Activated CD4-positive, alpha-beta T cell treated with anti-CD3 and anti-CD28 coated beads, Interleukin-2, amount 10 ng/mL, durations not matched to agents 24 days and 14 days (primary cell): ENCODE measurements at places on chromosomes 16 and 17. TPM values are rescaled to one million over a fixed set of nuclear protein-coding genes. Genes with fewer than 3 reads are reported as not detected.

HSBP1 gene
- total RNA-seq = 119 and 128 TPM in 2 replicates

FBXW10B gene
- total RNA-seq = 0.35 and 0.36 TPM in 2 replicates

PRKCB gene
- 79.9 and 84.2 TPM in 2 replicates for total RNA-seq

STX1B gene
- 0.75 and 0.78 TPM in 2 replicates for total RNA-seq

SMARCD2 gene
- 120 and 121 TPM in 2 replicates for total RNA-seq

CBX2 gene
- total RNA-seq = 7.5 and 8.2 TPM in 2 replicates

COQ9 gene
- total RNA-seq = 55.2 and 56.7 TPM in 2 replicates

GAS2L2 gene
- total RNA-seq = not detected in 2 replicates

IL21R gene
- 94.9 and 100 TPM in 2 replicates for total RNA-seq
